ENCODE measurements at places on chromosomes 2 and 18.

- DNase-seq = no peak
- H3K27me3 ChIP-seq = no peaks in the 10 kb centered on the region
- H3K27ac ChIP-seq = peak overlapping the region; percentile 57
- peak overlapping the region; percentile 69 for H3K4me3 ChIP-seq
- H3K4me1 ChIP-seq = peaks cover 7% of the 10 kb centered on the region
Observed at GRCh38 chr18:57801761-57802212, 1.3 kb downstream of the ATP8B1 start.

DNA sequence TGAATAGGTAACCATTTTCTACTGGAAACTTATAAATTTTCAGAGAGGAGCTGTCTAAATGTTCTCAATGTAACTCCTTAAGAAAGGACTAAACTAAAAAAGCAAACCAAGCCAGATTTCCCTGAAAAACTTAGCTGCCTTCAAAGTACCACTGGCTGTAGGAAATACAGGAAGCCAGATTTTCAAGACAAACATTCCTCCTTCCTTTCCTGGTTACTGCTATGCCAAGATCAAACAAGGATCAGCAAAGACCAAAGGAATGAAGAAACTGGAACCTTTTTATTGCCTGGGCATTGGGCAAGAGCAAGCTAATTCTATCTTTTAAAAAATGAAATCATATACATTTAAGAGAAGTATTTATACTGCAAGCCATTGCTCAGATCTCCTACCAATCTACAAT, 212.7 kb downstream of the DYM start:
- no peak overlapping the region for H3K4me3 ChIP-seq
- H3K27ac ChIP-seq = peak overlapping the region; percentile 55
- H3K36me3 ChIP-seq = no peaks in the 10 kb centered on the region
- peaks cover 25% of the 10 kb centered on the region for H3K4me1 ChIP-seq

GRCh38 chr2:163417596-163418337, 318.0 kb downstream of the FIGN start:
- no peak for DNase-seq
- no peaks in the 10 kb centered on the region for H3K4me1 ChIP-seq
- no peaks in the 10 kb centered on the region for H3K36me3 ChIP-seq
- H3K27ac ChIP-seq = no peak overlapping the region
- no peak overlapping the region for H3K4me3 ChIP-seq
- H3K27me3 ChIP-seq = no peaks in the 10 kb centered on the region

GRCh38 chr18:76428396-76429261, 66.4 kb downstream of the ZNF516 start:
- no peak overlapping the region for H3K27ac ChIP-seq
- H3K4me1 ChIP-seq = peaks cover 4% of the 10 kb centered on the region
- no peak overlapping the region for H3K4me3 ChIP-seq
- no peak for DNase-seq
- H3K36me3 ChIP-seq = peaks cover 3% of the 10 kb centered on the region
- no peaks in the 10 kb centered on the region for H3K27me3 ChIP-seq

DNA sequence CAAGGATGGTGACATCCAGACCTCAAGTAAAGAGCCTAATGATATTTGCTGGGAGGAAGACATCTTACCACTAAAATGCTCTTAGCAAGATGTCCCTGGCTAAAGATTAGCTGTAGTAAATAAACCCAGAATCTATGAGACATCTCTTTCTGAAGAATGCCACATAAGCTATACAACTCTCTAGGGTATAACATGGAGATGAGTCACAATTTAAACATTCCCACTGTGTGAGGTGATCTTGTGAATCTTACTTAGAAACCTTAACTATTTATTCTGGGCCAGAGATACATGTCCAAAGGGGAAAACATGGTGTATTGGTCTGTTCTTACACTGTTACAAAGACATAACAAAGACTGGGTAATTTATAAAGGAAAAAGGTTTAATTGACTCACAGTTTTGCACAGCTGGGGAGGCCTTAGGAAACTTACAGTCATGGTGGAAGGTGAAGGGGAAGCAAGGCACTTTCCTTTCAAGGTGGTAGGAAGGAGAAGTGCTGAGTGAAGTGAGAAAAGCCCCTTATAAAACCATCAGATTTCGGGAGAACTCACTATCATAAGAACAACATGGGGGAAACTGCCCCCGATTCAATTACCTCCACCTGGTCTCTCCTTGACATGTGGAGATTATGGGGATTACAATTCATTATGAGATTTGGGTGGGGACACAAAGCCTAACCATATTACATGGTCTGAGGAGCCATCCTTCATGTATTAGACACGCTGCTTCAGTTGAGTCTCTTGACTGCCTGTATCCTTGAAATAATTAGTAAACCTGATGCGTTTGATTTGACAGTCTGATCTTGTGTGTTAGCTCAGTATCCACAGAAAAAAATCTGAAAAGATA, 17.1 kb downstream of the KRCC1 start:
- peaks cover 9% of the 10 kb centered on the region for H3K36me3 ChIP-seq
- no peak overlapping the region for H3K4me3 ChIP-seq
- DNase-seq = no peak
- peaks cover 24% of the 10 kb centered on the region for H3K4me1 ChIP-seq
- no peaks in the 10 kb centered on the region for H3K27me3 ChIP-seq

- H3K4me3 ChIP-seq = no peak overlapping the region
- H3K36me3 ChIP-seq = no peaks in the 10 kb centered on the region
- H3K27me3 ChIP-seq = no peaks in the 10 kb centered on the region
- H3K4me1 ChIP-seq = no peaks in the 10 kb centered on the region
Observed at GRCh38 chr2:139885921-139886498, 1105.8 kb upstream of the NXPH2 start.

- H3K27ac ChIP-seq = no peak overlapping the region
- DNase-seq = no peak
- no peaks in the 10 kb centered on the region for H3K36me3 ChIP-seq
- no peak overlapping the region for H3K4me3 ChIP-seq
Observed at GRCh38 chr18:57953883-57954282, 90.1 kb upstream of the NEDD4L start.

- H3K4me3 ChIP-seq = no peak overlapping the region
- no peaks in the 10 kb centered on the region for H3K4me1 ChIP-seq
- H3K36me3 ChIP-seq = no peaks in the 10 kb centered on the region
- DNase-seq = no peak
Observed at GRCh38 chr18:79497638-79498081, 101.9 kb downstream of the NFATC1 start.

DNA sequence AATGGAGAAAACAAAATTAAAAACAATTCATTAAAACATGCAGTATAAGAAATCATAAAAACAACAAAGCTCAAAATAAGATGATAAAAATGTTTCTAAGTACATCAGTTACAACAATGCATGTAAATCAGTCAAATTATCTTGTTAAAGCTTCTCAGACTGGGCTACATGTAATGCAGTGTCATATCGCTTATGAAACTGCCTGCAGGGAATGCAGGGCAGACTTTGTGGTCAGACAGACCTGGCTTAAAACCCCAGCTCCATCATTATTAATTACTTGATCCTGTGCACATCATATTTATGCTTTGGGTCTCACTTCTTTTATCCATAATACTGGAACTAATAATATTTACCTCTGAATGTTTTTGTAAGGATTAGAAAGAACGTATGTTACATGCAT, 74.6 kb downstream of the PID1 start:
- H3K27ac ChIP-seq = no peak overlapping the region
- H3K36me3 ChIP-seq = no peaks in the 10 kb centered on the region
- no peak for DNase-seq
- no peaks in the 10 kb centered on the region for H3K27me3 ChIP-seq
- no peaks in the 10 kb centered on the region for H3K4me1 ChIP-seq
- H3K4me3 ChIP-seq = no peak overlapping the region

All from RWPE2 (cell line).